Gastrocnemius medialis (tissue), 4 donors: ENCODE measurements at places on chromosomes 4 and X. TPM values are rescaled to one million over a fixed set of nuclear protein-coding genes. Genes with fewer than 3 reads are reported as not detected.

The GABRG1 gene
- total RNA-seq = not detected

- DNase-seq = no peak
Measured at GRCh38 chrX:150058728-150059127, 120.4 kb upstream of the EOLA2 start.

DNA sequence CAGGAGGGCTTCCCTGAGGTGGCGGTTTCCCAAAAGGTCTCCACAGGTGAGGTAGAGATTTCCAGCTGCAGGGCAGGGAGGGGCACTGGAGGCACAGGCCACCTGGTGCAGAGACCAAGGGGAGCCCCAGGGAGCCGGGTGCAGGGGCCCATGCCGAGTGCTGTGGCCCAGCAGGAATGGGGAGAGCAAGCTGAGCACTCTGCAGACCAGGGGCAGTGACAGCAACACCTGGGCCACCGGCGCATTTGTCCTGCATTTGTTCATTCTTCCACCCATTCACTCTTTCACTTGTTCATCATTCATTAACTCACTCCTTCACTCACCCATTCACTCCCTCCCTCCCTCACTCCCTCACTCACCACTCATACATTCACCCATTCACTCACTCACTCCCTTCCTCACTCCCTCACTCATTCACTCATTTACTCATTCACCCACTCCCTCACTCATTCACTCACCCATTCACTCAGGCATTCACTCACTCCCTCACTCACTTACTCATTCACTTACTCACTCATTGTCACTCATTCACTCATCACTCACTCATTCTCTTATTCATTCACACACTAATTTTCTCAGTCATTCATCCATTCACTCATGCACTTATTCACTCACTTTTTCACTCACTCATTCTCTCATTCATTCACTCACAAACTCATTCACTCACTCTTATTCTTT, 16.3 kb downstream of the CPZ start:
- DNase-seq = no peak

The ITGB1BP2 gene
- total RNA-seq = 17.1 TPM

GRCh38 chrX:100969936-100970335, 428 bp downstream of the ARL13A start:
- no peak for DNase-seq

- no peak for DNase-seq
Measured at GRCh38 chr4:187416216-187416615, 579.4 kb upstream of the ZFP42 start.

The DSPP gene
- total RNA-seq = not detected

GRCh38 chr4:25943312-25943711, 29.3 kb downstream of the SMIM20 start:
- no peak for DNase-seq

DNA sequence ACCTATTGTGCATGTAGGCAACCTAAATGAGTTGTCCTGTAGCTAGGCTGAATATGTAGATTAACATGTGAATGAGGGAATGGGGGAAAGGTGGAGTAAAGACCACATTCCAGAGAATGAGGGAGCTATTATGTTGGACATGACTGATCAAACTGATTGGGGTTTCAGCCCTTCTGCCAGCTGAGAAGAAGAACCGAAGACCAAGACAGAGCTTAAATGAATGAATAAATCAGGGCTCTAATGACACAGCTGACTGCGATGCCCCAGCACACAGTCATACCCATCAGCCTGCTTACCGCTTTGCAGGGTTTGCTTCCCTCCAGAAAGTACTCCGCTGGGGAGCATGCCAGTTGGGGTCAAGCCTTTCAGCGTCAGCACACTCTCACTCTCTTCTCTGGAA, 315.4 kb downstream of the PPP3CA start:
- DNase-seq = no peak

The PDCL2 gene
- total RNA-seq = not detected

The TSPAN7 gene
- total RNA-seq = 65.7 TPM

DNA sequence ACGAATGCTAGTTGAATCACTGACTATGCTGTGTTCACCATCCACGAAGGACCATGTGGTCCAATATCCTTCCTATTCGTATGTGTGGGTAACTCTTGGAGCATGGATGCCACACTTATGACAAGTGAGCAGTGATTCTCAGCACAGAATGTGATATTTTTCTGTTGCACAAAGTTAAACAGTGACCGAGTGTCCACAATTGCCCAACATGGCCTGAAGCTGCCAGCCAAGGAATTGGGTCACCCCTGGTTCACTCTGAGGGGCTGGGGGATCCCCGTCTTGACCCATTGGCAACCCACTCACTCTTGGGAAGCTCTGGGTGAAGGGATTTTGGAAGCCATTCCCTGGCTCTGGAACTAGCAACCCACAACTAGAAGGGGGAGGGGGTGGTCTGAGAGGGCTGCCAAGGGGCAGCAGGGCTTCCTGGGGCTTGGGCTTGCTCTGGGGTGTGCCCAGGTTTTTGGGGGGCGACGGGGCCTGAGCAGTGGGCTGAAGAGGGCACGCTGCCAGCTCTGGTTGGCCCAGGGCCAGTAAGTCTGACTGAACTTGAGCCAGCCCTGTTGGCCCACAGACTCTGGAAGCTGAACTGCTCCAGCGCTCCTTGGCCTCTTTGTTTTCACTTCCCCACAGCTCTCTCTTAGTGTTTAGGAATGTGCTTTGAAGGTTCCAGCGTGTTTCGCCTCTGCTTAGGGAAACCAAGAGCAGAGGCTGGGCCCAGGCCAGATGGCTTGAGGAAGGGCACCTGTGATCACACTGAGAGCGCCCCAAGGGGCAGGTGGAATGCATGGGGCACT, 43.1 kb upstream of the BCOR start:
- DNase-seq = no peak

The CRMP1 gene
- 0.66 TPM for total RNA-seq

DNA sequence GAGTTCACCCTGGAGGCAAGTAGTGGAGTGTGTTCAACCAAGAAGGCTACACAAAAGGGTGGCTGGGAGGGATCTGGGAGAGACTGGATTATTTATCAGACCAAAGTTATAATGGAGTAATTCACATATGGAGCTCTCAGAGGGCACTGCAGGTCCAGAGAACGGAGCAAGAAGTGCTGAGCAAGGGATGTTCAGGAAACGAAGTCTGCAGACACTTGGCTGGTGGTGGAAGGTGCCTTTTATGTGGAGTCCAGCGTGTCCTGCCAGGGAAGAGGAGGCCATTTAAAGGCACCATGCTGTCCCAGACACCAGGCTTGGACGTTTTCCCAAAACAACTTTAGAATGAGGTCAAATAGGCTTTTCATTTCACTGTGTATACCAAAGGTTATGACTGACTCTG, 130.1 kb downstream of the CEP135 start:
- DNase-seq = no peak

GRCh38 chr4:186260504-186261448, 5.2 kb upstream of the F11 start:
- no peak for DNase-seq

The USP17L13 gene
- total RNA-seq = not detected

DNA sequence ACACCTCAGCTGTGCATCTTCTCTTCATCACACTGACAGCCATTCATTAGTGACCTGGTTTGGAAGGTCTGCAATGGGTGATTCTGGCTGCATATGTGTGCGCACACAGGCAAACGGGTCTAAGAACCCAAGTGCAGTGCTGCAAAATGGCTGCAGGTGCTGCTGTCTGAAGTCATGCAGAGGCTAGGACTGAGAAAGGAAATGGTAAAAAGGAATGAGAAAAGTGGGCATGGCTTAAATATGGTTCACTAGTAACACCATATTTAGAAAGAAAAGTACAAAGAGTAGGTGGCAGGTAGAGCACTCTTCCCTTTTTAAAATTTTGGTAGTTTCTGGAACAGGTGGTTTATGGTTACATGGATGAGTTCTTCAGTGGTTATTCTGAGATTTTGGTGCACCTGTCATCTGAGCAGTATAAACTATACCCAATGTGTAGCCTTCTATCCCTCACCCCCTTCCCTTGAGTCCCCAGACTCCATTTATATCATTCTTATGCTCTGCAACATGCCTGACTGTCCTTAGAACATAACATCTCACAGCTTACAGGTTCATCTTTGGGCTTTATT, 78.4 kb downstream of the CCNG2 start:
- DNase-seq = no peak

GRCh38 chrX:135086197-135086854, 34.0 kb downstream of the ETDB start:
- DNase-seq = no peak

- DNase-seq = no peak
Measured at GRCh38 chrX:55867708-55868107, 150.2 kb downstream of the RRAGB start.

The TMEM271 gene
- total RNA-seq = not detected

DNA sequence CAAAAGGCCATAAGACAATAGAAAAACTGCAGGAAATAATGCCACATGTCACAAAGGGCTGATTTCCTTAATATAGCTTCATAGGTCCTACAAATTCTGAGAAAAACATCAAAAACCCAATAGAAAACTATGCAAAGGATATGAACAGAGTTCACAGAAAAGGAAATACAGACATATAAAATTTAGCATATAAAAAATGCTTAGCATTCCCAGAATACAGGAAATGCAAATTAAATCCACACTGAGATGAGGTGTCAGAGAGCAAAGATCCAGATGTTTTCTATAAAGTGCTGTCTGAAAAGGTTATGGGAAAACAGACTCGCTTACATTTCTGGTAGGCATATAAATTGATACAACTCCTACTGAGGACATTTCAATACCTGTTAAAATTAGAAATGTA, 33.8 kb downstream of the TXK start:
- no peak for DNase-seq

DNA sequence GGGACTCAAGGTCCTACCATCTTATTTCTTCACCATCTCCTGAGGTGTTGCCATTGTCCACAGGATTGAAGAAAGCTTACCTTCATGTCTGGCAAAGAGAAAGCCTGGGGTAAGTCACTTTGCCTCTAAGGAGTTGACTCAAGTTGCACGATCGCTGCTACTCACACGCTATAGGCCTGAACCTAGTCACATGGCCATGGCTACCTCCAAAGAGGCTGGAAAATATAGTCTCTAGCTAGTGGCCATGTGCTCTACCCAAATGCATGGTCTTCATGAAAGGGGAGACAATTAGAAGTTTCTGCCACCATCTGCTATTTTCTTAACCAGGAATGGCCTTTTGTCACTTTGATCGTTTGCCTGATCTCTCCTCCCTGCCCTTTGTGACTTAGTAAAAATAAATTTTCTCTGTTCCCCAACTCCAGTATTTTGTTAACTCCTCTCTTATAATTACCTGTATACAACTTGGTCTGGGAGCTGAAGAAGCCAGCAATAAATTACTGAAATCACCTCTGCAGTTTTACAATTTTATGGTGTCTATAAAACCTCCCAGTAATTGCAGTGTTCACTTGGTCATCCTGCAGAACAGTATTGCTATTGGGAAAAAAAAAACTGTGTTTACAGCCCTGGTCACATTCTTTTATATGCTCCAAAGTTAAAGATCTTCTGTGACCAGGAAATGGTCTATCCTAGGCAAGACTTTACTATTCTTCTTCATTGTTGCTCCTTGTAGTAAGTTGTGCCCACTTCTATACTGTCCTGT, 126.7 kb upstream of the TSPAN5 start:
- no peak for DNase-seq

The TMEM47 gene
- total RNA-seq = 30.6 TPM

The HEPH gene
- 0.80 TPM for total RNA-seq

- no peak for DNase-seq
Measured at GRCh38 chrX:108270280-108270679, 167.9 kb downstream of the COL4A6 start.

The ZNF518B gene
- total RNA-seq = 23.6 TPM

DNA sequence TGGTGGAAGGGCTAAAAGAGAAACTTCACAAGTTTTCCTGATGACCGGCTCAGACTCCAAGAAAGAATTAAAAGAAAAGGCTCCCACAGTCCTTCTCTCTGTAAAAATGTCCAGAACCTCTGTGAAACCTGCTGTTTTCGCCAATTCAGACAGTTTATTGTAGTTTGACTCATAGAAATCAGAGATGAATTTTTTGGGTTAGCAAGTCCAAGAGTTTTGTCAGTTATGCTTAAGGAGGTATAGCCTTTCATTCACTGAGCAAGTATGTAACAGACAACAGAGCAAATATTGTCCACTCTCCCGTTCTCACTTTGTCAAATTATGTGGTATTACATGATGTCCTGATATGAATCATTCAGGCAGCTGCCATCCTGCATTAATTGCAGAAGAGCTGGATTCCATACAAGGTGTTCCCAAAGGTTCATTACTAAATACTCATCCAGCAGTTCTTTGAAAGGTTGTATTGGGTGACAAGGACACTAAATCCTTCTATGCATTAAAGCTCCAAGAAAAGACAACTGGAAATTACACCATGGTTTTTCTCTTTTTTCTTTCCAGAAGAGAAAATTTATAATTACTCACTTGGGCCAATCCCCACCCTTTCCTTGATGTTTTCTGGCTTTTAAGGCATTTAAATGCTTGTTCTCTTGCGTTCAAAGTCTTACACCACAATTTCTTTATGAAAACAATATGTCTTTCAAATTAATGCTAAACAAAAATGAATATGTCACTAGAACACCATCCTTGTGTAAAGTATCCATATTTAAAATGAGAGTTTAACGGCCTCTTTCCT, 30.0 kb upstream of the PLAC1 start:
- peak; percentile 2 for DNase-seq

The TXK gene
- total RNA-seq = not detected

DNA sequence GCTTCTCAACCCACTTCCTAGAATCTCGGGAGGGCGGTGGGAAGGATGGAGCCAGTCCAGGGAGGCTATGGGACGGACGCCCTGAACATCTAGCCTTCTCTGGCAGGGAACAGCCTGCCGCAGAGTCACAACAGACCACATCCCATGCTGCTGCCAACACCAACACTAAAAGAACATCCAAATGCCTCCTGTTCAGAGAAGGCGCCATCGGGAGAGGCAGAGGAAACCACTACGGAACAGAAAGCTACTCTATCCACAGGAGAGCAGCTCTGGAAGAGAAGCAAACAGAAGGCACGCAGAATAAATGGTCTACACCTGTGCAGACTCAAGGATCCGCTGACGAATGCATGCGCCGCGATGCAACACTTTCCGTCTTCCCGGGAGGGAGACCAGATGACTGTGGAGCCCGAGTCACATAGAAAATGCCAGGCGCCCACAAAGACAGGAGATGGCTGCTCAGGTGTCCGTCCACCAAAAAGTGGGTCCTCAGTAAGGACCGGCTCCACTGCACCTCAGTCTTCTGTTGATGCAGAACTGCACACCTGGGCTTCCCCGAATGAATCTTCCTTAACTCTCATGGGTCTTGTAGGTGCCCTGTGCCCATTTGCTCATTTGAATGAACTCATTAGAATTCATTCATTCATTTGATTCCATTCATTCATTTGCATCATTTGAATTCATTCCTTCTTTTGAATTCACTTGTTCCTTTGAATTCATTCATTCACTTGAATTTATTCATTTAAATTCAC, 217.5 kb downstream of the DHRSX start:
- DNase-seq = no peak

The RS1 gene
- not detected for total RNA-seq

GRCh38 chr4:188117631-188118324, 8.4 kb upstream of the TRIML2 start:
- no peak for DNase-seq

The ENPEP gene
- total RNA-seq = 1.5 TPM

The PNMA6F gene
- total RNA-seq = not detected

- no peak for DNase-seq
Measured at GRCh38 chr4:138815811-138816210, 199.8 kb upstream of the NOCT start.
